NCI-H2171 (cell line): ENCODE measurements at places on chromosomes 7 and 10.
A peak's percentile ranks its signal among the peaks of the same experiment; 100 is the strongest.

GRCh38 chr10:125054669-125055268 lies 105.6 kb downstream of the CTBP2 start:
- DNase-seq: no peak

DNA sequence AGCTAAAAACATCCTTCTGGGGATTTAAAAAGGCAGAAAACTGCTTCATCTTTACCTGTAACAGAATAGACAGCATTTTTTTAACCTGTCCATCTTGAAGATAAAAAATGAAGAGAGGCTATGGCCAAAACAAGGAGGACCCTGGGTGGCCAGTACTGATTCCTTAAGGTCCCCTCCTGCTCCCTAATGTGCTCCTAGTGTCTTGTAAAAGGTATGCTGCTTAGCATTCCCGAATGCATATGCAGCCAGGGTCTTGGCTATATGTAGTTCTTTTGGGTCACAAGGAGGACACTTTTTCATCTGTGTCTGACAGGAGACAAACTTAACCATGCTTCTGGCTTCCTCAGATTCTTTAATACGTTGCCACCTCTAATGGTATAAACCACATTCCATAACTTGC lies 93.9 kb upstream of the SLC13A1 start:
- DNase-seq: no peak

- DNase-seq: no peak
These were observed 127.6 kb downstream of the OAT start for GRCh38 chr10:124291001-124291701.

GRCh38 chr10:35346248-35346647 lies 9.9 kb downstream of the CCNY start:
- DNase-seq: no peak

DNA sequence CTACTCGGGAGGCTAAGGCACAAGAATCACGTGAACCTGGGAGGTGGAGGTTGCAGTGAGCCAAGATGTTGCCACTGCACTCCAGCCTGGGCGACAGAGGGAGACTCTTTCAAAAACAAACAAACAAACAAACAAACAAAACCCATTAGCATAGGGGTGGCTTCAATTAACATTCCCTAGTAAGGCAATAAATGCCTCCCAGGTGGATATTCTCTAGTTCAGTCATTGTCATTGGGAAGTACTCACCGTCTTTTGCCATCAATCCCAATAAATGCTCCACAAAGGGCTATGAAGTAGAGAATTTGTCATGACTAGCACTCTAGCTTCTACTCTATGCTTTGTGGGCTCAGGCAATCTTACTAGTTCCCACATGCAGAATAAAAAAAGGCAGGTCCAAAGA lies 11.7 kb upstream of the TMEM254 start:
- DNase-seq: no peak

DNA sequence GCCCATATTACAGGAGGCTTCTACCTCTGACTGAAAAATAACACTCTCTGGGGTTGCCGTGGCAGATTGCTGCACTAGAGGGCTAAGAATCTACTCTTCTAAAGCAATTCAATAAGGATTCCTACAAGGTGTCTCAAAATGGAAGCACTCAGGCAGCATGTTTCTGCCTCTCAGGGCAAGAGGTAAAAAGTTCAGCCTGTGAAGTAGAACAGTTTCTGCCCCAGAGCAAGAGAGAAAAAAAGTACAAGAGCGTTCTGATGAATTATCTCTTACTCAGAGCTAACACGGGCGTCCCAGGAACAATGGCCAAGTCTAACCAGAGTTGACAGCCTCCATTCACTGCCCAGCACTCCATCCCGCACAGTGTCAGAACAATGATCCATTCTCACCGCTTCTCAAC lies 71.3 kb upstream of the TES start:
- DNase-seq: no peak

DNA sequence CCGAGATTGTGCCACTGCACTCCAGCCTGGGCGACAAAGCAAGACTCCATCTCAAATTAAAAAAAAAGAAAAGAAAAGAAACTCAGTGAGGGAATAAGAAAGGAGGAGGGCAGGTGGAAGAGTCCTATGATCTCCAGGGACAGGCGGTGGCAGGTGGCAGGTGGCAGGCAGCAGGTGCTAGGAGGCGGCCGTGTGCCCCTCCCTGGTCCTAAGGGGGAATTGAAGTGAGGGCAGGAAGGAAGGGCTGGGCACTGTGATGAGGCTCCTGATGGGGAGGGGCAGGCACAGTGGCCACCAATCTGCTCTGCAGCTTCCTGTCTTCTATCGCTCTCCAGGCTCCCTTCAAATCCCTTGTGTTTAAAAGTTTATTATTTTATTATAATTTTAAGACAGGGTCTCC lies 41.2 kb upstream of the UBE3C start:
- DNase-seq: peak; percentile 89

- no peak for DNase-seq
These were observed 17.1 kb downstream of the FAM241B start for GRCh38 chr10:69647126-69647525.

DNA sequence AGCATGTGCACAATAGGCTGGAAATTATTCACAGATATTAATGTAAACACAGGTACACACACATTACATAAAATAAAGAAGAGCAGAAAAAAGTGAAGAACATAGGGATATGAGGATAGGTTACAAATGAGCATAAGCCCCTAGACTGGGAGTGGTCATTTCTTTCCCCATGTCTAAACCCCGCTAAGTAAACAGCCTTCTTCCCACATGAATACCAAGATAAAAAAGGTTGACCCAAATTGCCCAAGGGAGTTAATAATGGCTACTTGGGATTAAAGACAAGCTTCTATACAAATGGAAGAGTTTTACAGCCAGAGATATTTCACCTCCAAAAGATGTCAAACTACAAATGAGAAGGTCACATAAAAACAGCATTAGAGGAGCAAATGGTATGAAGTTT lies 527.1 kb upstream of the CELF2 start:
- DNase-seq: no peak

GRCh38 chr10:63798599-63799498 lies 277.6 kb downstream of the REEP3 start:
- no peak for DNase-seq

- no peak for DNase-seq
These were observed 124.9 kb upstream of the CTTNBP2 start for GRCh38 chr7:117997862-117998825.

GRCh38 chr7:31074120-31074383 lies 21.9 kb downstream of the ADCYAP1R1 start:
- DNase-seq: no peak

DNA sequence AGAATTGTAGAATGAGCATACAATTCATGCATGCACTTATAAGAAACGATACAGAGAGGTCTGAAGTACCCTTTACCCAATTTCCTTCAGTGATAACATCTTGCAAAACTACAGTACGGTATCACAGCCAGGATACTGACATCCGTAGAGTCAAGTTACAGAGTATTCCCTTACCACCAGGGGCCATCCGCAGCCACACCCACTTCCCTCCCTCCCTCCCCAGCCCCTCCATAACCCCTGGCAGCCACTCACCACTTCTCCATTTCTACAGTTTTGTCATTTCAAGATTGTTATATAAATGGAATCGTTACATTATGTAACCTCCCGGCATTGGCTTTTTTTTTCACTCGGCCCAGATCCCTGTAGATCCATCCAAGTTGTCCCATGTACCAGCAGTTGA lies 113.6 kb upstream of the RET start:
- DNase-seq: no peak
